ENCODE measurements at places on chromosomes 7 and 10.
A peak's percentile ranks its signal among the peaks of the same experiment; 100 is the strongest.

GRCh38 chr7:22610951-22611757, 111.2 kb upstream of the STEAP1B start:
- DNase-seq = no peak

GRCh38 chr7:44867073-44867995, 18.0 kb downstream of the PURB start:
- peak; percentile 46 for DNase-seq

DNA sequence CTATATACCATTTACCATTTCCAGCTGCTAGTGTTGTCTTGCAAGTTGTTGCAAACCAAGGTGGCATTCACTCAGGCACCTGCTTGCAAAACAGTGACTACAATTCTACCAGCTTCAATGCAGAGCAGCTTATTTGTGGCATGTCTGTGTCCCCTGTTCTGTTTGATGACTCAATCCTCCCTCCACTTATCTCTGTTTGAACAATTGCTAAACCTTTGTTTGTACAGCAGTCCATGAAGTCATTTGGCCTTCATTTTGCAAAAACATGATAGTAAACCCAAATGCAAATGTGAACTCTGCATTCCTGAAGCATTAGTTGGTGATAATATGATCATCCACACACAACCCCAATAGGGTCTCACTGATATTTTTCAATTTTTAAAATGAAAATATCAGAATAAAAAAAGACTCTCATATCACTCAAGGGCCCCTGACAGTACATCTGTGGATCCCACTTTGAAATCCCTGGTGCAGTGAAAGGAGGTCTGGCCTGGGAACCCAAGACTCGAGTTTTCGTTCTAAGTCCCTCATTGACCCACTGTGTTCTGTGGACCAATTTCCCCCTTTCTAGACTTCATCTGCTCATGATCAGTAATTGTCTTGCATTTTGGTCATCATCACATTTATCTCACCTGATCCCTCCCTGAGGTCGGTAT, 425.4 kb downstream of the RPS24 start:
- DNase-seq = no peak

GRCh38 chr10:46218921-46219320, 67.9 kb upstream of the ANTXRL start:
- no peak for DNase-seq

GRCh38 chr10:8894148-8894547, 839.7 kb downstream of the GATA3 start:
- DNase-seq = no peak

- no peak for DNase-seq
Measured at GRCh38 chr10:44910602-44911001, 535 bp upstream of the TMEM72 start.

GRCh38 chr10:94680544-94680943, 3.0 kb upstream of the CYP2C18 start:
- DNase-seq = no peak

GRCh38 chr10:62017491-62017870, 116.0 kb downstream of the ARID5B start:
- no peak for DNase-seq

DNA sequence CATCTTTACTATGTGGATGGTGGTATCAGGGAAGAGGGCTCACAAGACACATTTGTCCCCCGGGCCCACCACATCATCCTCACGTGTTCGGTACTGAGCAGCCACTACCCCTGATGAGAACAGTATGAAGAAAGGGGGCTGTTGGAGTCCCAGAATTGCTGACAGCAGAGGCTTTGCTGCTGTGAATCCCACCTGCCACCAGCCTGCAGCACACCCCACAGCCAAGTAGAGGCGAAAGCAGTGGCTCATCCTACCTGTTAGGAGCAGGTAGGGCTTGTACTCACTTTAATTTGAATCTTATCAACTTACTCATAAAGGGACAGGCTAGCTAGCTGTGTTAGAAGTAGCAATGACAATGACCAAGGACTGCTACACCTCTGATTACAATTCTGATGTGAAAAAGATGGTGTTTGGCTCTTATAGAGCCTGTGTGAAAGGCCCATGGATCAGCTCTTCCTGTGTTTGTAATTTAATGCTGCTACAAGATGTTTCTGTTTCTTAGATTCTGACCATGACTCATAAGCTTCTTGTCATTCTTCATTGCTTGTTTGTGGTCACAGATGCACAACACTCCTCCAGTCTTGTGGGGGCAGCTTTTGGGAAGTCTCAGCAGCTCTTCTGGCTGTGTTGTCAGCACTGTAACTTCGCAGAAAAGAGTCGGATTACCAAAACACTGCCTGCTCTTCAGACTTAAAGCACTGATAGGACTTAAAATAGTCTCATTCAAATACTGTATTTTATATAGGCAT, 9.1 kb upstream of the CSGALNACT2 start:
- DNase-seq = no peak

DNA sequence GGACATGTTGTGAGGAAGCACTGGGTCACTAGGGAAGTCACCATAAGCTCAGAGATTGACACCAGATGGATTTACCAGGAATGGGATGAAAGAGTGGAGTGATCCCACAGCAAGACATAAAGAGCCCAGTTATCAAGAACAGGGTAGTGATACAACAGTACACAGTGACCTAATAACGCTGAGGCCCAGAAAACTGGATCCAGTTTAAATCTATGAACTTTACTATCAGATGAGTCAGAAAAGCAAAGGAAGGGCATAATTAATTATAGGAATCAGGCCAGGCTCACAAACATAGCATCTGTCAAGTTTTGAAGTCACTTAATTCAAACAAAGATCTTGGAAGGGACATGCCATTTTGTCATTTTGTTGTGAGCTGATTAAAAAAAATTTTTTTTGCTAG, 73.5 kb downstream of the LRRN3 start:
- DNase-seq = no peak

GRCh38 chr7:138926241-138926612, 55.0 kb downstream of the KIAA1549 start:
- no peak for DNase-seq

Data from hematopoietic multipotent progenitor cell treated with erythropoietin and hydrocortisone succinate and interleukin-3 and kit ligand, for 15 days (in vitro differentiated cells).